ENCODE measurements at places on chromosomes 16 and 17. TPM values are rescaled to one million over a fixed set of nuclear protein-coding genes. Genes with fewer than 3 reads are reported as not detected.

The MYOCD gene
- 0.05 TPM for total RNA-seq

DNA sequence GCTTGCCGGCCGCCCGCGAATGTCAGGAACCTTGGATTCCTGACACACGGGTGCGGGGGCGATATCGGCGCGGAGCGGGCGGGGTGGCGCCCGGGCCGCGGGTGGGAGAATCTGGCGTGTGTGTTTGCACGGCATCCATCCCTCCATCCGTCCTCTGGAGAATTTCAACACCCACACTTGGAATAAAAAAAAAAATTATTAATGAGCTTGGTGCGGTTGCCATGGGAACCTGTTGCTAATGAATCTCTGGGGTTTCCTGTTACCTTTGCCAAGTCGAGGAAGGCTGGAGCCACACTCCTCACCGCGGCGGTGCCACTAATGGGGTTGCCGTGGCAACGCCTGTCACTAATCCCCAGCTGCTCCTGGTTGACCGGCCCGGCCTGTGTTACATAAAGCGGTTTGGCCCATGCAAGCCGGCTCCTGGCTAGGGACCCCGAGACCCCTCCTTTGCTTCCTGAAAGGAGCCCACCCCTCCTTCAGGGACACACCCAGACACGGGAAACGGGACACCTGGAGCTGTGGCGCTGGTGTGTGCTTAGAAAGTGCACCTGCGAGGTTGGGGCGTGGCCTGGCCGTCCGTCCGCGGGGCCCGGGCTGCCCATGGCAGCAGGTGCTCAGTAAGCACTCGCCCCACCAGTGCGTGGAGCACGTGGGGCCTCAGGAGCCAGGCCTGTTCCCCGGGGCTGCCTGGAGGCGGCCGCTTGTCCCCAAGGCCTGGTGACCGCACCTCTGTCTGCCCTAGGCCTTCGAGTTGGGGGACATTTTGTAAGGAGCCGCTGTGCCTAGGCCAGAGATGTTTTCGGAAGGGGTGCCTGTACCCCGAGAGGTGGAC, 14.6 kb downstream of the CACNA1H start:
- DNase-seq, result no peak

DNA sequence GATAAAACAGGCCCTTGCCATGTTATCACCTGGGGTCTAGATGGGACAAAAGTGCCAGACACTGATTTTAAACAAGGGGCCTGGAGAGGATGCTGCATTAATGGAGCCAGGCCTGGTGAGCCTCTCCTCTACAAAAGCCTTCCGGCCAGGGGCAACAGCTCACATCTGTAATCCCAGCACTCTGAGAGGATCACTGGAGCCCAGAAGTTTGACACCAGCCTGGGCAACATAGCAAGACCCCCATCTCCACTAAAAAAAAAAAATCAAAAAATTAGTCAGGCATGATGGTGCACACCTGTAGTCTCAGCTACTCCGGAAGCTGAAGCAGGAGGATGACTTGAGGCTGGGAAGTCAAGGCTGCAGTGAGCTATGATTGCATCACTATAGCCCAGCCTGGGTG, 3.5 kb downstream of the GINS2 start:
- DNase-seq, result no peak

GRCh38 chr17:39899215-39899614, 19.2 kb downstream of the GSDMB start:
- no peak for DNase-seq

DNA sequence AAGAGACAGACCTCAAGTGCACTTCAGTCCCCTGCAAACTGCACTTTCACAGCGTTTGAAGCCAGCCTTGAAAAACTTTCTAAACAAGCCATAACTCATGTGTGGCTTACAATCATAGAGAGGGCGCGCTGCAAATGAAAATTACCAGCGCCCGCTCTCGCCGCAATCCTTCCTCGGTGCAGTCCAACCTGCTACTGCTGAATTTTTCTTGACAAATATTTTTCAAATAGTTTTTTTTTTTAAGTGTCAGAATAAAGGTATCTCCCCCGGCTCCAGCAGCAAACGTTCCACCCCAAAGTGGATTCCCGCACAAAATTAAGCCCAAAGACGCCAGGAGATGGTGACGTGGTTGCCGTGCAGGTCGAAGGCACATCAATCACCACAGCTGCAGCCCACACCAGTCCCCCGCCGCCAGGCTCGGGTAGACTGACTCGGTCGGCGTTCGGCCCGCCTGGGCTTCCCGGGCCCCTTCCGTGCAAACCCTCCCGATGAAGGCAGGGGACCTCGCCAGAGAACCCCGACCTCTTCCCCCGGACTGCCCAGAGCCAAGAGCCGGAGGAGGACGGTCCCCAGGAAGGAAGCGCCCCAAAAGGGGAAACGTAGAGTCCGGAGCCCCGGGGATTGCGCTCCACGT, 630 bp downstream of the GRB2 start:
- DNase-seq, result peak; percentile 48

GRCh38 chr16:50400967-50401348, 32.2 kb upstream of the BRD7 start:
- DNase-seq, result no peak

The GPR179 gene
- 0.05 TPM for total RNA-seq

- DNase-seq, result no peak
Observed at GRCh38 chr17:50452630-50453300, 15.9 kb downstream of the CHAD start.

The PIK3R6 gene
- total RNA-seq, result 1.9 TPM

The RPTOR gene
- total RNA-seq, result 10.3 TPM

GRCh38 chr16:23991066-23991465, 155.3 kb downstream of the PRKCB start:
- DNase-seq, result no peak

- DNase-seq, result no peak
Observed at GRCh38 chr16:23869052-23869451, 33.3 kb downstream of the PRKCB start.

- no peak for DNase-seq
Observed at GRCh38 chr16:8103649-8104289, 486.5 kb downstream of the TMEM114 start.
